ENCODE measurements at places on chromosomes 5 and 9.

DNA sequence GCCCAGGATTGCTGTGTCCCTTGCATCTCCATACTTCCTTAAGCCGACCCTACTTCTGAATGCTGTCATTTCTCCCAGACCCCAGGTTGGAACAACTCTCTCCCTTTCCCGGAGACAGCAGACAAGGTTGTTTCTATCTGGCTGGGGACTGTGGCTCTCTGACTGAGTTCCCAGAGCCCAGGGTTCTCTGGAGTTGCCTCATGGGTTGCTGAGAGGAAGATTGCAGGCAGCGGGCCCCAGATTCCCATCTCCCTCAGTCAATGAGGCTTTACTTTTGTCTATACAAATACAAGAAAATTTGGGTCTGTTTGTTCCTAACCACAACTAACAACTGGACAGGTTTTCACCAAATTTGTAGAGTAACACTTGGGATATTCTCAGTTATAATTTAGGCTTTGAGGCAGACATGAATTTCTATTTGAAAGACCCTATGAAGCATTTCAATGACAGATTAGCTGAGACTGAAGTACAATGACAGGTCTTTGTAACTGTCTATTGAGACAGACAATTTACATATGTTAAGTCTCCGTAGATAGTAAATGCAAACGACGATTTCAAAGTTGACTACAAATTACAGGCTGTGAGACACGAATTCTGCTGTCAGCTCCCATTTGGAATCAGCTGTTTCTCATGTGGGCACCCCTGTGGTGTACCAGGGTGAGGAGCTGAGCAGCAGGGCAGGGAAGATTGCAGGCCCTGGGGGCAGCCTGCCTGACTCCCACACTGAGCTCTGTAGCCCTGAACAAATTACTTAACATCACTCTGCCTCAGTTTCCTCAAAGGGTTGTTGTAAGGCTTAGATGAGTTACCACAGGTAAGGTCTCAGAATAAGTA, 107.5 kb downstream of the ATP10B start:
- no peak for DNase-seq

- no peak for DNase-seq
Measured at GRCh38 chr9:78289474-78289873, 7.5 kb upstream of the PSAT1 start.

DNA sequence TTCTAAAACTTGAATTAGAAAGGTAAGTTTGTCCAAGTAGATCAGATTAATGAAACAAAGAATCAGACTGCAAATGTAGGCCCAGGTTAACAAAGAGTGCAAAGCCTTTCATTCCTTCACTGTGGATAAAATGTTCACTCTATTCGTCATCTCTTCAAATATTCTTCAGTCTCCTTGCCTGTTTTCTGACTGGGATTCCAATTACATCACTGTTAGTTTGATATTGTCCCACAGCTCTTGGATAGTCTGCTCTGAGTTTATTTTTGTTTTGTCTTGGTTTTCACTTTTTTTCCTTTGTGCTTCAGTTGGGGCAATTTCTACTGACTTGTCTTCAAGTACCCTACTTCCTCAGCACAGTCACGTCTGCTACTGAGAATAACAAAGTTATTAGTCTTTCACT, 38.5 kb upstream of the GZMA start:
- DNase-seq, result no peak

- no peak for DNase-seq
Measured at GRCh38 chr9:2494562-2494961, 127.0 kb upstream of the VLDLR start.

- DNase-seq, result no peak
Measured at GRCh38 chr9:4119778-4120554, 179.9 kb downstream of the GLIS3 start.

DNA sequence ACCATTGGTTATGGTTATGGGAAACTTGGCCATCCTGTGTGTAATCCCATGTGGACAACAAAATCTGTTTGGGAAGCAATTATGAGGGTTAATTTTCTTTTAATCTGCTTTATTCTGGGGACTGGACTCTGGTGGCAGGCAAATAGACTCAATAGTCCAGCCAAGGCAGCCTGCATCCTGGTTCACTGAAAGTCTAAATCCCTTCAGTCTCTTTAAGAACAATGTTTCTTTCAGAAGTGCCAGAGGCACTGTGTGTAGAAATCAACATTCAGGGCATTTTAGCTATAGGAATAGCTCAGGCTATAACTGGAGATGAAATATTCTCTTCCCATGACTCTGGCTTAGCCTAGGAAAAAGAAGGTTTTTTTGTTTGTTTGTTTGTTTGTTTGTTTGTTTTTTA, 118.0 kb downstream of the SPATA31D1 start:
- DNase-seq, result no peak

DNA sequence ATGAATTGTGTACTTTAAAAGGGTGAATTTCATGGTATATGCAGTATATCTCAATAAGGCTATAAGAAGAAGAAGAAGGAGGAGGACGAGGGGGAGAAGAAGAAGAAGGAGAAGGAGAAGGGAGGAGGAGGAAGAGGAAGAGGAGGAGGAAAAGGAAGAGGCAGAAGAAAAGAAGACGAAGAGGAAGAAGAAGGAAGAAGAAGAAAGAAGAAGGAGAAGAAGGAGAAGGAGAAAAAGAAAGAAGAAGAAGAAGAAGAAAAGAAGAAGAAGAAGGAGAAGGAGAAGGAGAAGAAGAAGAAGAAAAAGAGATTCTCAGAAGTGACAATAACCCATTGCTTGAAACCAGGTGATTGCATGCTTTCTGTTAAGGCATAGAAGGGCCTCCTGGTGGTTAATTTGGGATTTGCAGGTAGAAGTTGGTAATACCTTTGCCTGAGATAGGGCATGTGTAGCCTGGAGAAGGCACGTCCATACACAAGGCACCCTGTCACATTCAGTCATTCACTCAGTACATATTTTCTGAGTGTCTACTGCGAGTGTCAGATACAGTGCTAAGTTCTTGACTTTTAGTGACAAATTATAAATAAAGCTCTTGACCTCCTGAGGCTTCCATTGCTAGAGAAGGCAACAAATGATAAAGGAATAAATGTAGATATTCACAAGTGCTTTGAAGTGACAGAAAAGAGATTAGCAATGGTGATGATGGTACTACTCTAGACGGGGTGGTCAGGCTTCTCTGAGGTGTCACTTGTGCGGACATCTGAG, 231.3 kb downstream of the NPR3 start:
- DNase-seq, result no peak

DNA sequence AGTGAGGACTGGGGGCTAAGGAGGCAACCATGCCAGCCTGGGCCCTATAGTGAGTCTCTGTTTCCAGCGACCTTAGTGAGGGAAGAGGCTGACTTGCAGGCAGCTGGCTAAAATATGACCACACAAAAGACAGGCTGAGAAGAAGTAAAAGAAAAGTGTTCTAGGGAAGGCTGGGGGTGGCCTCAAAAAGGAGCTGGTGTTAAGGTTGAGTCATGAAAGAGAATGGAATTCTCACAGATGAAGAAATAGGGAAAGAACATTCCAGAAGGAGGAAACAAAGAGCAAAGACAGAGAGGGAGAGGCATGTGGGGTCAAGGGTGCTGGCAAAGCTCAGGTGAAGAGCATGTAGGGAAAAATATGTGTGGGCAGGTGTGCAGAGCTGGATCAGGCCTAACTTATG, 302.7 kb upstream of the RFX3 start:
- no peak for DNase-seq

DNA sequence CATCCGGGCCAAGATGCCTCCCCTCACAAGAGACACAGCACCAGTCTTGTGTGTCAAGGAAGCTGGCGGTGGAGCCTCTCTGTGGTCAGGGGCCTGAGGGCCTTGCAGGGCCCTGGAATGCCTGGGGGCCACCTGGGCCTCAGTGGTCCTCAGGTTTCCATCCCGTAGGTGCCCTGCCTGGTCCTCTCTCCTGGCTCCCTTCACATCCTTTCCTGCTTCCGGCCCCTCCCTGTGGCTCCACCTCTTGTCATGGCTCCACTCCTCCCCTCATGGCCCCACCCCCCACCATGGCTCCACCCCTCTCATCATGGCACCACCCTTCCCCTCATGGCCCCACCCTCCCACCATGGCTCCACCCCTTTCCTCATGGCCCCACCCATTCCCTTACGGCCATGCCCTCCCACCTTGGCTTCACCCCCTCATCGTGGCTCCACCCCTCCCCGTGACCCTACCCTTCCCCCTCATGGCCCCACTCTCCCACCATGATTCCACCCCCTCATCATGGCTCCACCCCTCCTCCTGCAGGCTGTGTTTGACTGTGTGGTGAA, 175.8 kb downstream of the CACNA1B start:
- no peak for DNase-seq

DNA sequence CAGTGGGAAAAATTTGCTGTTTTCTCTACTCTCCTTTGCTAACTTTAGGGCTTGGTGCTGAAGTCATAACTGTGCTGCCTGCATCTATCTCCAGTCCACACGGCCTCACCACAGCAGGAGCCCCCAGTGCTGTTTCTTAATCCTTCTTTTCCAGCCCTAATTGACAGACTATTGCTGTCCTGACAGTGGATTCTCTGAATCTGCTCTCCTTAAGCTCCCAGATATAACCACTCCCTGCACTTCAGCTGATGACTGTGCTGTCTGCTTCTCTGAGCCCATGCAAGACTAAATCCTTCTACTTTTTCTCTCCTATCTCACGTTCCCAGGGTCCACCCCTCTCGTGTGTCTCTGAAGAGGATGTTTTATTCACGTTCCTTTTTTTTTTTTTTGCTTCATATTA, 19.7 kb upstream of the GRIA1 start:
- DNase-seq, result no peak

GRCh38 chr5:14630671-14631070, 33.8 kb upstream of the OTULIN start:
- no peak for DNase-seq

GRCh38 chr5:151825445-151825844, 53.7 kb downstream of the G3BP1 start:
- no peak for DNase-seq

DNA sequence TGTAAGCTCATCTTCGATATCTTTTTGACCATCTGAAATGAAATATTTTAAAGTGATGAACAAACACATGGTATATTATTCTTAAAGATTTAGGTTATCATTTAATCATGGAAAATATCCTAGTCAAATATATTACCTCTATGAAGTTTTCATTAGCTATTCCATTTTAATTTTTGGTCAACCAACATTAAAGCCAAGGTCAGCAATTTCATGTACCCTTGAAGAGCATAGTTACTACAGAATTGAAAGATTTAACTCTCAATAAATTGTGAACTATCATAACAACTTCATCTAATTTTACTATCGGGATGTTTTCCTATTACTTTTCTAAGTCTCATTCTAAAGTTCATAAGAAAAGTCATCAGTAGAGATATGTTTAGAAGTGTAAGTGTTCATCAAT, 492.6 kb downstream of the CTNND2 start:
- DNase-seq, result no peak

- no peak for DNase-seq
Measured at GRCh38 chr9:32926911-32927310, 74.5 kb downstream of the APTX start.

DNA sequence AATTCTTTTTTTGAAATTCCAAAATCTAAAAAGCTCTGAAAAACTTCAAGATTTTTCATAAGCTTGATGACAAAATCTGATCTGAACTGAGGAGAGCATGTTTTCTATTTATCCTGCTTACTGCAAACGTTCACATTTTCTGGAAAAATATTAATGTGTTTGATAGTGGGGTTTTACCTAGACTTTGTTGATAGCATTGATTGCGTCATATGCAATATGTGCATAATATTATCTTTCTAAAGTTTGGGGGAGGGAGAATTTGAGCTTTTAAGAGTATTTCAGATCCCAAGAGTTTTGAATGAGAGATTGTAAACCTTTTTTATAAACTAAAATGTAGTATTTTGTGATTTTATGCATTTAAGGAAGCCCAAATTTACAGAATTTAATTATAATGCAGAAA, 62.8 kb upstream of the CDH6 start:
- DNase-seq, result no peak

- DNase-seq, result no peak
Measured at GRCh38 chr5:109922381-109922995, 232.8 kb downstream of the MAN2A1 start.

DNA sequence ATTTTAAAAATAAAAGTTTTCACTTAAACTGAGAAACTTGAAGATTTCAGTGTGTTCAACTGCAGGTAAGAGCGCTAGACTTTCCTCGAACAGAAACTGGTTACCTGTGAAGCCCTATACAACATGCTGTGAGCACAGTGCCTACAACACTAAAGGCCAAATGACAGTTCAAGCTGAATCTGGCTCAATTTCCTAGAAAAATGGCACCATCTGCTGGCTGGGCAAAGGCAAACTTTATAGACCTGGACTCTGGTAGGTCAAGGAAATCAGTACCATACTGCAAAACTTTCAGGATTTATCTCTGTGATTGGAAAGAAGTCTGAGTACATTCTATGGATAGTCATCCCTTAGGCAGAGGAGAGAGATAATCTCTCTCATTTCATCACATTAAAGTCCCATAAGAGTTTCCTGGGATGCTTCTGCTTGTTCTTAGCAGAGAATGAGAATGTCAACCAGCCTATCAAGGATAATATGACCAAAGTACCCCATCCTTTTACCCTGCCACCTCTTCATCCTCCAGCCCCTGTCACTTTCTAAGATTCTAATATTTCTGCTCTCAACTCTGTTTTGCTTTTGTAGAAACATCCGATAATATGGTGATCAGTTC, 31.8 kb upstream of the FOXB2 start:
- DNase-seq, result no peak

DNA sequence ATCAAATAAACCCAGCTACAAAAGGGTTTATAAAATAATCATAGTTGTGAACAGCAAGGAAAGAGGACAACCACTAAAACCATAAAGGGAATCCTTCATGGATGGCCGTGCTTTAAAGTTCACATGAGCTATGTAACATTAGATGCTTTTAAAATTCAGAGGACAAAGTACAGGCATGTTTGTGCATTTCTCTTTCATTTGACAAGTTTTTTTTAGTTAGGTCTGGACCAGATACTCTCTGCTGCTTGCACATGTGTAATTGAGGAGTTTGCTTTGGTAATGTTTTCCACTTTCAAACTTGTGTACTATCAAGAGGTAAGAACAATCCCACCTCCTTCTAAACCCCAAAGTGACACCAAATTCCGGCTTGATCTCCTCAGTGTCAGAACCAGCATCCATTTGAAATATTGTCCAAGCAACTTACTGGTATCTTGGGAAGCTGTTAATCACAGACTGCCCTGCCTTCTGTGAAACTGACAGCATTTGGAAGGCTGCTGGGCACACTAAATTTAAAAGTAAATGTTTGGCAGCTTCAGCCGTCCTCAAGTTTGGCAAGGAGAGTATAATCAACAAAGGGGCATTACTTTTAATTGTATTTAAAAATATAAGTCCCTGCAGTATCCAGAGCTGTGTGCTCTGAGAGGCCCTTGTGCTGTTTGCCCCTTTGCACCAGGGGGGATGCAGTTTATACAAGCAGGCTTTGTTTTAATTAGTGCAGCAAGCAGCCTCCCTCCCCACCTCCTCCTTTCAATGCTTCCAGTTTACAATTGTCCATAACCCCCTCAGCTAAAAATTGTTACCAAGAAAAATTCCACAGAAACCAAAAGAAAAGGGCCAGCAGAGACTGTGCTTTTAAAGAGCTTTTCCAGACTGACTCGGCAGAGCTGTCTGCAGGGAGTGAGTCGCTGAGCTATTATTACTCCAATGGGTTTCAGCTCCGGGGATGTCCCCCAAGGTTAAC, 328.3 kb upstream of the MPDZ start:
- no peak for DNase-seq

All from stimulated activated CD8-positive, alpha-beta memory T cell treated with anti-CD3 and anti-CD28 coated beads, Interleukin-7, amount 100 ng/mL, for 48 hours (primary cell).